NCI-H2081 (cell line): ENCODE measurements at places on chromosomes 16 and 17.

DNA sequence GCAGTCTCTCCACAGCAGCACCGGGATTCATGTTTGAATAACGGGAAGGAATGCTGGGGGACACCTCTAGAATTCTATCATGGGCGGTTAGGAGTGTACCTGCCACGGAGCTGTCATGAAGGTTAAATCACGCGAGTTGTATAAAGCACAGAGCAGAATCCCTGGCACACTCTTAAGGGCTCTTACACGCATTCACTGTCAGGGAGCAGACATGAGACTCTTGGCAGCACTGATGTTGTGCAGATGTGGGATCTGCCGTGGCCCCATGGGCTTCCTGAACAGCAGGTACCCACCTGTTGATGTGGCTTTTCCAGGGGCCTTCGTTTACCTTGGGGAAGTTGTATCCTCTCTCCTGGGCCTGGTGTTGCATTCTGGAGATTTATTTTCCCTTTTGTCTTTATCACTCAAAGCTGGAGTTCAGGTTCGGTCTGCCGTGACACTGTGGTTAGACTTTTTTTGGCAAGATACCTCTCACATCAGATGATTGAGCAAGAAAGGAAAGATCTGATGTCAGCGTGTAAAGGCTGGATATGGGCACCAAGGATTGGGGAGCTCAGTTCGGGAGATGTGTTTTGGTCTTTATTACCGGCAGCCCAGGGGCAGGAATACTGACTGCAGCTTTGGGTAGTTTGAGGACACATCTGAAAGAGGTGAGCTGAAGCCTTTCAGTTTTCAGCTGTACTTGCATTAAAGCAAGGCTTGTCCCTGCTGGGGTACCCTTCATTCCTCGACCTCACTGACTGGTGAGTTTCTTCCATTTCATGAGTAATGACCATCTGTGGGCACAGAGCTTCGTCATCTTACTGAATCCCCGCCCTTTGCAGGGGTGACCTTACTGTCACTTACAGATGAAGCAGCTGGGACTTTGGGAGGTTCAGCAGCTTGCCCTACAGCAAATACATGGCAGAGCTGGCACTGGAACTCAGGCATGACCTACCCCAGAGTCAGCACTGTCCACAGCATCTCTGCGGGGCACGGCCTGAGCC lies 19.3 kb downstream of the KNOP1 start:
- DNase-seq = no peak

DNA sequence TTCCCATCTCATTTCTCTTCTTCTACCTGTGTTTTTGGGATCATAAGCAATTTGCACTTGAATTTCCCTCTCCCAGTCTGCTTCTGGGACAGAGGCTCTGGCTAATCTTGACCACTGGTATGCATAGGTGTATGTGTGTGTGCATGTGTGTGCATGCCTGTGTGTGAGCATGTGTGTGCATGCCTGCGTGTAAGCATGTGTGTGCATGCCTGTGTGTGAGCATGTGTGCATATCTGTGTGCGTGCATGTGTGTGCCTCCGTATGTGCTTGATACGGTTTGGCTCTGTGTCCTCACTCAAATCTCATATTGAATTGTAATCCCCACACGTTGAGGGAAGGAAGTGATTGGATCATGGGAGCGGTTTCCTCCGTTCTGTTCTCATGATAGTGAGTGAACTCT lies 77.7 kb downstream of the HAPSTR1 start:
- no peak for DNase-seq

DNA sequence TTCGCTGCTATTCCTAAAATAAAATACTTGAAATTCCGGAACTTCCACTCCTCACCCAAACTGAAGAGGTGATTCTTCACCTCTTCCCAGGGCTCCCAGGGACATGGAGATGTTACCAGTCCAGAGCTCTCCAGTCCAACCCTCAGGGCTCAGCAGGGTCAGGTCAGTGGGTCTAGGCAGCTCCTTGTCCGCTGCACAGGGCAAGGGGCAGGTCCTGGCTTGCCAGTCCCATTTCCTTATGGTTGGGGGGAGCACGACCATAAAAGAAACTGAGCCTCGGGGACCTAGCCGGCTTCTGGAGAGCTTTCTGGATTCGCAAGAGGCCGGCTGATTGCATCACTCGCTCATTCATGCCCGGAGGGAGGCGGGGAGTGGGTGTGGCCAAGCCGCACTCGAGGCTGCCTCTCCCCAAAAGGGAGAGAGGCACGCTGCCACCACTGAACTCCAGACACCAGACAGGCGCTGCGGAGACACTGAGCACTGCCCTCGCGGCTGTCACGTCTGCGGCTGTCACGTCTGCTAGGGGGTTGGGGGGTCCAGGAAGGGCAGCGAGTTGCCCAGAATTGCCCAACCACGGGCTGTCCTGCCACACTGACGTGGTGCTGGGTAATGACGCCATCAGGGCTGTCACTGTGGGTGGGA lies 15.8 kb downstream of the SLC7A5 start:
- DNase-seq = peak; percentile 35

DNA sequence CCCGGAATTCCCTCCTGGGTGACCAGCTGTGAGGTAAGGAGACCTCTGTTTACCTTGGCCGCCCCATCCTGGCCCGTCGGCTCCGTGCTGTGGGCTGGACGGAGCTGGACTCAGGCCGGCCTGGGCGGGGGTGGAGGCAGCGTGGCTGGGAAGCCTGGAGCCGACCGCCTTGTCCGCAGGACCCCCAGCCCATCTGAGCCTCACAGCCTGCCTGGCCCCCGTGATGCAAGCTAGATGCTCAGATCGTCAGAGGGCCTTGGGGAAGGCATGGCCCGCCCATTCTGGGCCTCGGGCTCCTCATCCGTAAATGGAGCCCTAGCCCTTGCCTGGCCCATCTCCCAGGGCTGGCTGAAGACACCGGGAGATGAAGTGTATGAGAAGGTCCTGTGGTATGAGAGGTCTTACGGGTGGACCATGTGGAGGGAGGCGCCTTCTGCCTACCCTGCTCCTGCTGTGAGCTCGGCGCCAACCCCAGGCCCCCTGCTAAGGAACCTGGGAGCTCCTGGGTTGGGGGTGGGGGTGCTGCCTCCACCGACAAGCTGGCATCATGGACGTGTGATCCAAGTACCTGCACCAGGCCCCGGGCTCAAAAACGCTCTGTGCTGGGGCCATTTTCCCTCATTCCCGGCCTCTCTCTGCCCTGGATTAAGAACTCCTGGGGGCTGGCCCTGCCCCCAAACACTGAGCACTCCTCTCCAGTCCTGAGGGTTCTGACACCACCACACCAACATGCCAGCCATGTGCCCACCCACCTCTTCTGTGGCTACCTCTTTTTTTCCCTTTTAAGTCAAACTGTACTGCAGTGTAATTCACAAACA lies 5.4 kb upstream of the P2RX1 start:
- no peak for DNase-seq

- DNase-seq = no peak
These were observed 13.3 kb upstream of the RBBP6 start for GRCh38 chr16:24525970-24526559.

- DNase-seq = no peak
These were observed 243.1 kb downstream of the SEC14L1 start for GRCh38 chr17:77383613-77384608.

- DNase-seq = no peak
These were observed 16.7 kb upstream of the IRF8 start for GRCh38 chr16:85882181-85882810.

DNA sequence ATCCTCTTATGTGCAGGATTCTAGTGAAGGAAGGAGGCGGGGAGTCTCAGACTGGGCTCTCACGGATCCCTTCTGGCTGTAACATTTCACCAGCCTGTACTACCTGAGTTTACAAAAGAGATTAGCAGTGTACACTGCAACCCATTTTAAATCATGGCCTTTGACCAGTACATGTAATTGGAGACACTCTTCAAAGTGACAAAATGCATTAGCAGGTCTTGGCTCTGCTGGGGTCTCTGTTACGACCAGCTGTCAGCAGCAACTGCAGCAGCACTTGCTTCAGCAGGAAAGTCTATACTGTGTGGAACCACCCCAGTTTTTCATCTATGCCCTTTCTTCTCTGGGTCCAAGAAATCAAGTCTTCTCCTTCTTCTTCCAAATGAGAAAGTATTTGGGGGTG lies 322.8 kb upstream of the ASIC2 start:
- no peak for DNase-seq

DNA sequence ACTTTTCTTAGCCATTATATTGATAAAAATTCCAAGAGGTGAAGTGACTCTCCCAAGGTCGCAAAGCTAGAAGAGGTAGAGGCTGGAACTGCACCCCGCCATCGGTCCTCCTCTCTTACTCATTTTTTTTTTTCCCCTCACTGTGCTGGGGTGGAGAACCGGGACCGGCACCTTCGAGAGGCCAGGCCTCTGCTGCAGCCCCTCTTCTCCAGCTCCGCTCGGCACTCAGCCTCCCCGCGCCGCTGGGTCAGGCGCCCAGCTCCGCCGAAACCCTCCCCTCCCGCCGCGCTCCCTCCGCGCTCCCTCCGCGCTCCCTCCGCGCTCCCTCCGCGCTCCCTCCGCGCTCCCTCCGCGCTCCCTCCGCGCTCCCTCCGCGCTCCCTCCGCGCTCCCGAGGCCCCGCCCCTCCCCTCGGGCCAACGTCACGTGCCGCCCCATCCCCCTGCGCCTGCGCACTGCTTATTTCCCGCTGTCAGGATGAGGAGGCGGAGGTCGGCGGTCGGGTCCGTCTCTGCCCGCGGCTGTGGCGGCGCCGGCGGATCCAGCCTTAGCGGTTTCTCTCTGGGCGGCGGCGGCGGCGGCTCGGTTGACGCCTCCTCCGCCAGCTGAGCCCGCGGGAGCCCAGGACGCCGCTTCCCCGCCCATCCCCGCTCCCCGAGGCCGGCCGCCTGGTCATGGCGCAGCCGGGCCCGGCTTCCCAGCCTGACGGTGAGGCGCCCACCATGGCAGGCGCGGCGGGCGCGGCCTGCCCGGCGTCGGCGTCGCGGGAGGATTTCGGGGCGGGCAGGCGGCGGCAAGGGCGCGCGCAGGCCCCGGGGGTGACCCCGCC lies at the start of gene RABEP1:
Gene RABEP1 (plus strand): TSS at position 471 of the 828 bp plus-strand sequence. CDS start 203 bp downstream, at position 674.
- peak; percentile 79 for DNase-seq

DNA sequence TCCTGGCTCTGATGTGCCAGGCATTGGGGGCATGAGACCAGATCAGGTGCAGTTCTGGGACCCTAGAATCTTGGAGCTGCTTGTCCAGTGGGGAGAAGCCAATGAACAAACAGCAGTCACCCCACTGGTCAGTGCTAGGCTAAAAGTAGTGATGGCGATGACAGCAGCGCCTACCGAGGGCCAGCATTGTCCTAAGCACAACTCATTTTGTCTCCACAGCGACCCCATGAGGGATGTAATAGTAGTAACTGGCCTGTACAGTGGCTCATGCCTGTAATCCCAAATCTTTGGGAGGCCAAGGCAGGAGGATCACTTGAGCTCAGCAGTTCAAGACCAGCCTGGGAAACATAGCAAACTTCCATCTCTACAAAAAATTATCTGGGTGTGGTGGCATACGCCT lies 6.2 kb downstream of the SMCR8 start:
- no peak for DNase-seq

- no peak for DNase-seq
These were observed 4.7 kb upstream of the CUEDC1 start for GRCh38 chr17:57959929-57960328.

GRCh38 chr16:81876273-81876900 lies 97.3 kb downstream of the PLCG2 start:
- no peak for DNase-seq
